ENCODE measurements at places on chromosomes 7 and 10. TPM values are rescaled to one million over a fixed set of nuclear protein-coding genes. Genes with fewer than 3 reads are reported as not detected.

The RAMP3 gene
- total RNA-seq = not detected

GRCh38 chr7:24669971-24670591, 87.2 kb downstream of the GSDME start:
- DNase-seq = no peak

DNA sequence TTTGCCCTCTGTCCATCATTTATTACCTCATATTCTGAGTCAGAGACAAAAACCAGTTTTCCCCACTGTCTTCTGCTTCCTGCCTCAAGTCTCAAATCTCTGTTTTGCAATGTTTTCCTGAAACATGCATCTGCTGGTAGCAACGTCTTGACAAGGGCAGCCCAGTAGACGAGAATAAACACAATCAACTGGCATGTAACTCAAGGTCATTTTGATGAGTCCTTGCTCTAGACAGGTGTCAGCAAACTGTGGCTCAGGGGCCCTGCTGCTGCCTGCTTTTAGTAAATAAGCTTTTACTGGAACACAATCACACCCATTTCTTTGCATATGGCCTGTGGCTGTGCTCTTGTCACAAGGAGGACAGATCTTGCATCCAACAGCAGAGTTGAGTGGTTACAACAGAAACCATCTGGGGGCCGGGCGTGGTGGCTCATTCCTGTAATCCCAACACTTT, 59.8 kb downstream of the ITIH5 start:
- no peak for DNase-seq

DNA sequence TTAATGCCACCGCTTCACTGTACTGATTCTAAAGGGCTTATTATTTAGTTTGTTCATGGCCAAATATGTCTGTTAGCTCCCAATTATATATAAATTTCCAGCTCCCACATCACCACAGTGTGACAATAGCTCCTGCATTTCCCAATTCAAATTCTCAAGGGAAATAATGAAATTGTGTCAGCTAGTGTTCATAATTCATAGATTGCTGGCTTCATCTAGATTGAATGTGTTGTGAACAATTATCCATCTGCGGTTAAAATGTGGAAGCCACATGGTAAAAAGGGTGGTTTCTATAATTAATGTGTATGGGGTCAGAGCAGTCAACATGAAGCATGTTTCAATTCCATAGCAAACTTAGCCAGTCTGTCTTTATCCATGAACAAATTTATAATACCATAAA, 154.3 kb downstream of the SEMA3E start:
- DNase-seq = no peak

The GRM3 gene
- total RNA-seq = not detected

DNA sequence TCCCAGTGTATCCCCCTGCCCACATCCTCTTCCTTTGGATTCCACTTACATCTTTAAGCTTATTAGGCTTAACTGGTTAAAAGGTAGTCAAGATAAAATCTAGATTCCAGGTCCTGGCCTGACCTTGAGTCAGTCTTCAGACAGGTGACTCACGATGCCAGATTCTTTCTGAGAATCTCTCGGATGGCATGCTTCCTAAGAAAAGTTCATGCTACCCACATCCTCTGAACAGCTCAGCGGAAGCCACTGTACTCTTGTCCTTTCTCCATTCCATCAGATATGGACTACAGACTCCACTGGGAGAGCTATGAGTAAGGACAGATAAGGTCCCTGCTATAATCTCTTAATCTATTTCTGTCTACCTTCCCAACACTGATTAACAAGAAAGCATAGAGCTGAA, 43.4 kb downstream of the DNMBP start:
- DNase-seq = peak; percentile 78

DNA sequence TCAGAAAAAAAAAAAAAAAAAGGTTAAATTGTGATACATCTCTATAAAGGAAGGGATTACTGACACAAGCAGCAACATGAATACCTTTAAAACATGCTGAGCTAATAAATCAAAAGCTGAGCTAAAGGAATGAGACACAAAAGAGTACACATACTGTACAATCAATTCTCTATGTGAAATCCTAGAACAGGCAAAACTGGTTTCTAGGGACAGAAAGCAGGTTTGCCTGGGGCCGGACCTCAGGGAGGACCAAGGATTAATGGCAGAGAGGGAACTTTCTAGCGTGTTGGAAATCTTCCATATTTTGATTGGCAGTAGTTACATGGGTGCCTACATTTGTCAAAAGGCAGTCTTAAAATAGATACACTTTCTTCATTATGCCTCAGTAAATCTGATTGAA, 52.5 kb downstream of the KLRG2 start:
- DNase-seq = no peak

GRCh38 chr10:15140698-15141097, 27.8 kb downstream of the NMT2 start:
- DNase-seq = no peak

DNA sequence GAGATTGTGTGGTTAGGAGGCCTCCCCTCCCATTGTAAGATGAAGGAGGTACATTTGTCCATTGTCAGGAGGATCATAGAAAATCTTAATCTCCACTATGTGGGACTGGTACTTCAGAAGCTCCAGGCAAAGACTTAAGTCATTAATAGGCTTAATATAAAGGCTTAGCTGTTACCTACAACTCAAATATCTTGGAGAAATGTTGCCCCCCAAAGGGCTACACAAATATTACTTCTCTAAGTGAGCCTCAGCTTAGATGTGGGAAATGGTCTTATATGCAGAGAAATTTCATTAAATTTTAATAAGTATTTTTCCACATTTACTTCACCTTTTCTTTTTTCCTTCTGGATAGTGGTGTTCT, 27.2 kb downstream of the TAS2R41 start:
- DNase-seq = no peak

GRCh38 chr7:32379510-32380112, 110.6 kb downstream of the LSM5 start:
- no peak for DNase-seq

DNA sequence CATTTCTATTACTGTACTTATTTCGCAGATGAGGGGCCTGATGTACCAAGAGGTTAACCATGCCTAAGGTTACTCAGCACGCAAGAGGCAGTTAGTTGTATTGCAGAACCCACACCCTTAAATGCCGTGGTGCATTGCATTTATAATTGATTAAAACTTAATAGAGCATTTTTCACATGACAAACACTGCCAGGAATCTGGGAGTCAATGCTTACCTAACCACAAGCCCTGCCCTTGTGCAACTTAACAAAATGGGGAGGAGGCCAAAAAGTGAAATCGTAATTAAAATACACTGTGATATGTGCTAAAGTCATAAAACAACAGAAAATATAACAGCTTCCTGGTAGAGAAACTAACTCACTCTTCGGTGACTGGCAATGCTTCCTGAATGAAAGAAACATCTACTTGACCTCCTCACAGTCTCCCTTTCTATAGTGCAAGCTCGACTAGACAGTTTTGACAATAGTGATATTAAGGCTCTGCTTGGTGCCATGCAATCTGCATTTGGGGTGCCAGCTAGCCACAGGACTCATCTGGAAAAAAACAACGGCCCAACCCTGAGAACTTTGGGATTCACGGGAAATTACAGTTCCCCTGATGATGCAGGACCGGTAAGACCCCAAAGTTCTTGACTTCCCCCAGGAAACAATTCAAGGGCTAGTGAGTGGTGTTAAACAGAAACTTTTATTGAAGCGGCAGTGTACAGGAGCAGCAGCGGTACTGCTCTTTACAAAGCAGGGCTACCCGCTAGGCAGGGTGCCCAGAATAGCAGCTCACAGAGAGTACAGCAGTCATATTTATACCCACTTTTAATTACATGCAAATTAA, 612.4 kb downstream of the TNS3 start:
- peak; percentile 20 for DNase-seq

The GPR22 gene
- total RNA-seq = not detected

The EIF4H gene
- total RNA-seq = 241 TPM

The GIMAP8 gene
- not detected for total RNA-seq

The ACHE gene
- total RNA-seq = not detected

GRCh38 chr10:119084896-119085295, 4.3 kb upstream of the EIF3A start:
- DNase-seq = no peak
